ENCODE measurements at places on chromosomes 12 and 14.

GRCh38 chr12:79547735-79548609, 142.8 kb downstream of the PAWR start:
- peak; percentile 85 for DNase-seq

DNA sequence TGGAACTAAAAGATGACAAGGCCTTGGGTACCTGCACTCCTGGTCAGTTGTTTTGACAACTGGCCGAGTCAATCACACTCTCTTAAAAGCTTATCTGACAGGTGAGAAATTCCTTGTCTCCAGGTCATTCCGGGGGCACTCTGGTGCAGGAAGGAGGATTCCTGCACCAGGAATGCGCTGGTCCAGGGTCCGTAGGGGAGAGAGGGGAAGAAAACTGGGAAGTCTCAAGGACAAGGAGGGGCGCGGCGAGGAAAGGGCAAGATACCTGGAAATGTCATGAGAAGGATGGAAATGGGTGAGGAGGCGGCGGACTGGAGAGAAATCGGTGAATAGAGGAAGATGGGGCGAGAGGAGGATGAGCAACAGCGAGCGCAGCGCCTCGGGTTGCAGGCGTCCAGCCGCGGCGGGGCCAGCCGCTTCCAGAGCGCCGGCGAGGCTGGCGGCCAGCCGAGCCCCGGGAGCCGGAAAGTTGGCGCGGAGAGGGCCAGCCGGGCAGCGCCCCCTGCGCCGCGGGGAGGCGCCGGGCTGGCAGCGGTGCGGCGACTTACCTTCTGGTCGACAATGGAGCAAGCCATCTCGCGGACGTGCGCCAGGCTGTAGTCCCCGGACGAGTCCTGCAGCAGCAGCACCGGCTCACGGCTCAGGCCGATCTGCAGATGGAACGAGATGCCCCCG, 809 bp downstream of the PRKD1 start:
- peak; percentile 47 for DNase-seq

DNA sequence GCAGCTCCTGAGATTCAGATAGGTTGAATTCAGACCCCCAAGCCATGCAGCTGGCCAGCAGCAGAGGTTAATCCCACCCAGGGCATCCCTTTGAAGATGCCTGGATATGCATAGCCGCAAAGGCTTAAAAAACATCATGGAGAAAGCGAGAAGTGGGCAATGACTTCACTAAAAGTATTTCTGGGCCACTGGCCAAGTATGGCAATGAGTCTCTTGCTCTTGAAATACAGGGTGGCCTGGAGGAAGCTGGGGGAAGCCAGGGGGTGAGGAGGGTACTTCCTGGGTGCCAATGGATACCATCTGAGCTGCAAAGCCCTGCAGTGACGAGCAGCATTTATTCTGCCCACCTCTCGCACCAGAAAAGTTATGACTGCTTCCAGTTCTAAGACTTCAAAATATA, 539.3 kb upstream of the TBX3 start:
- DNase-seq = peak; percentile 82

- DNase-seq = no peak
These were observed 126.8 kb upstream of the MED13L start for GRCh38 chr12:116404247-116404646.

- DNase-seq = peak; percentile 18
These were observed 23.5 kb downstream of the AKAP6 start for GRCh38 chr14:32352631-32353030.

GRCh38 chr12:57124261-57124877, 3.9 kb upstream of the LRP1 start:
- peak; percentile 60 for DNase-seq

- no peak for DNase-seq
These were observed 61.1 kb upstream of the DLK1 start for GRCh38 chr14:100665511-100666032.

DNA sequence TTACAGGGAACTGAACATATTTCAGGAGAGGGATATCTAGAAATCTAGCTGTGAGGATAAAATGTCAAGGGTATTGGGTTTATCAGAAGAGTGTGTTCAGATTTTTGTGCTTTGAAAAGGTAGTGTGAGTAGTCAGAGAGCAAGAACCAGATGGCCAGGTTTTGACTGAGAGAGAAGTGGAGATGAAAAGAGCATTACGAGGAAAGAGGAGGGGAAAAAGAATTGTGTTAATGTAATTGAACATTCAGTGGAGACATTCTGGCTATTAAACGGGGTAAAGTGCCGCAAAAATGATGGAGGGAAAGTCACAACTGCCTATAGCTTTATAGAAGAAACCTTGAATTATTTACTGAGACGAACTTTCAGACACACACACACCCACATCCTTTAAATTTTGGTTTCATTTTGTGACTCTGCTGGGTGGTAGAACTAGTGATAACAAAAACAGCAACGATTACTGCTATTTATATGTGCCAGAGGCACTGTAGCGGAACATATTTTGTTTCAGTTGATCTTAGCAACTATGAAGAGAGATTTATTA, 213.6 kb downstream of the ERC1 start:
- DNase-seq = peak; percentile 23

- no peak for DNase-seq
These were observed 24.9 kb downstream of the SNRNP35 start for GRCh38 chr12:123482876-123483275.

DNA sequence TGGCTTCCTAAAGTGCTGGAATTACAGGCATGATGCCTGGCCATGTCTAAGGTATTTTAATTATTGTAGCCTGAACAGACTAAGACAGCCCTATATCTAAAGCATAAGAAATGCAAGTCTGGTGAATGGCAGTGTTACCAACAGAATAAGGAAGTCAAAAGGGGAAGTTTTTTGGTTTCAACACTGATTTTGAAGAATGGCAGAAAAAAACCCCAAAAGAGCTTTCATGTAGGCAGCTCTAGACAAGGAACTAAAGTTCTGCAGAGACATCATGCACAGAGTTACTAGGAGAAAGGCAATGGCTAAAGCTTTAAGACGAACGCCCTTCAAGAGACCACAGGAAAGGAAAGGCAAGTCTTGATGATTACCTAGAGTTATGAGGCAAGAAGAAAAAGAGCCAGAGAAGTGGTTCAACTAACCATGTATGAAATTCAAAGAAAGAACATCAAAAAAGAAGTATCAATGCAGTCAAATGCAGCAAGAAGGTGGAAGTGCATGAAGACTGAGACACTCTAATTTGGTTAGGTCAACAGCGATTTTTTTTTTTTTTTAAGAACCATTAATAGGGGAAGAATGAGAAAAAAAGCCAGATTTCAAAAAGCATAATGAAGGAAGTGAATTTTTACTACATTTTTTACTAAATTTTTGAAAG, 50.8 kb downstream of the RPS6KA5 start:
- no peak for DNase-seq

- DNase-seq = peak; percentile 19
These were observed at the start of gene NTF3 for GRCh38 chr12:5432011-5432400. NTF3 (plus strand) TSS chr12:5432108; CDS start chr12:5432325, 217 bp downstream.

- no peak for DNase-seq
These were observed 6.4 kb upstream of the CCDC60 start for GRCh38 chr12:119328111-119328510.

DNA sequence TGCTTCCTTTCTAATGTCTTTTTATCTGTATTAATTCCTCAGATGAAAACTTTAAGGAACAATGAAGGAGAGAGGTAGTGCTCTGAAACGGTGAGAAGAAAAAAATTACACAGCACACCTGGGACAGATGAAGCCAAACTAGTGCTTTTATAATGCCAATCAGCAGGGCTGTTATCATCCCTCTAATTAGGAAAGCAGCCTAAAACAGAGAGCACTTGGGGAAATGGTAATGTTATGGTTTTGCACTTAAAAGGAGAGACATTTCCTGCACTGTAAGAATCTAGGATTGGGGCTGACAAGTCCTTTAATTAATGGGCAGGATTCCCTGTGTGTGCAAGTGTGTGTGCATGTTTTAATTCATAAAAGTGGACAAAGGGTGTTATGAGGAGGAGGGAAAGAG, 4.8 kb upstream of the LMO3 start:
- no peak for DNase-seq

GRCh38 chr14:95514131-95515079, 2.0 kb downstream of the SYNE3 start:
- DNase-seq = no peak

All from iris pigment epithelial cell (primary cell).